ENCODE measurements at places on chromosomes 5 and 9.

DNA sequence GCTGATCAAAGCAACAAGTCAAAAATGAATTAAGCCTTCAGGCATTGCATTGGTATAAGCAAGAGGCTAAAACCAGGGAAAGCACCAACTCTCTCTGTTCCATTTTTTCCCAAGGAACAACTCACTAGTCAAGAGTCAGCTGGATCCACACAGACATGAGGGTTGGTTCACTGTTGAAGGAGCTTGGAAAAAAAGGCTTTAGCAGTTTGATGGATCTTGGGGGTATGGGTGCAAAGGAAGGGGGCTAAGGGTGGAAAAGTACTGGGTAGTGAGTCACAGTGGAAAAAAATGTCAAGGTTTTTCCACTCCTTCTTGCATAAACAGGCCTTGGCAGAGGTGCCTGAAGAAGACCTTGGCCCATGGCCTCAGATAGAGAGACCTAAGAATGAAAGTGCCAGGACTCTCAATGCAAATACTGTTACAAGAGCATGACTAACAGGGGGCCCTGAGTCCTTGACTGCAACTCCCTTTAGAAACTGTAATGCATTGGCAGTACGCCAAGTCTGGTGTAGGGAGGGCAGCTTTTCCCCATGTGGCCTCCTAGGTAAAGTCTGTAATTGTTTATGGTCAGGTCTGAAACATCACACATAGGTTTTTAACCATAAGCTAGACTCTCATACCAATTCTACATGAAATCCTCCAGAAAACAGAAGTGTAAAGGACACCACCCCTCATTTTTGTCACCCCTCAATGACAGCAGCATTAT, 23.7 kb downstream of the ACTL7A start:
- DNase-seq: no peak

- DNase-seq: peak; percentile 34
Observed at GRCh38 chr9:129273136-129273895, 95.3 kb upstream of the IER5L start.

GRCh38 chr5:151596828-151597539, 5.9 kb upstream of the FAT2 start:
- no peak for DNase-seq

- DNase-seq: no peak
Observed at GRCh38 chr5:116905885-116906284, 331.3 kb upstream of the SEMA6A start.
